ENCODE measurements at places on chromosomes 16 and 17.

DNA sequence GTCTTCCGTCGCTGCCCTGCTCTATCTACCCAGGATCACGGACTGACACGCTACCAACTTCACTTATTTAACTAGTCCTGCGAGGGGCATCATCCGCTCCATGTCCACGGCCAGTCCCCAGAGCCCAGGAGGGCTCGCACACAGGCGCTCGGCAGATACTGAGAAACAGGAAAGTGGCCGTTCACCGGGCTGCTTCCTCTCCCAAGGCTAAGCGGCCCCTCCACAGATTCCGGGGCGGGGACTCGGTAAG, 388 bp downstream of the OXLD1 start:
- no peak for DNase-seq

GRCh38 chr17:80277751-80278671, 17.4 kb downstream of the RNF213 start:
- no peak for DNase-seq

DNA sequence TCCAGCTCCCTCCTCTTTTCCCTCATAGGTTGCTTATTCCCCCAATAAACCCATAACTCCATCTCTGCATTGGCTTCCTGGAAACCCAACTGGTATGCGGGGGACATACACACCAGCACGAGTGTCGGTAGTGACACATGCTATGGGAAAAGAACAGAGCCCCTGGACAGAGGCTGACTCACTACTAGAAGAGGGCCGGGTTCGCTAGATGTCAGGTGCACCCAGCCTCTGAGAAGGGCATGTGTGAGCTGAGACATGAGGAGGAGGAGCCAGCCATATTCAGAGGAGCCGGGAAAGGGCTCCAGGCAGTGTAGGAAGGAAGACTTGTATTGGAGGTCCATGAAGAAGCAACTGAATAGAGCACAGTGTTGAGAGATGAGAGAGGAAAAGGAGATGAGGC, 241.1 kb downstream of the SOX9 start:
- DNase-seq = no peak

- no peak for DNase-seq
Measured at GRCh38 chr17:8668176-8668740, 37.7 kb upstream of the MYH10 start.

- DNase-seq = peak; percentile 82
Measured at GRCh38 chr16:3188925-3189825, 1.2 kb downstream of the OR1F1 start.

DNA sequence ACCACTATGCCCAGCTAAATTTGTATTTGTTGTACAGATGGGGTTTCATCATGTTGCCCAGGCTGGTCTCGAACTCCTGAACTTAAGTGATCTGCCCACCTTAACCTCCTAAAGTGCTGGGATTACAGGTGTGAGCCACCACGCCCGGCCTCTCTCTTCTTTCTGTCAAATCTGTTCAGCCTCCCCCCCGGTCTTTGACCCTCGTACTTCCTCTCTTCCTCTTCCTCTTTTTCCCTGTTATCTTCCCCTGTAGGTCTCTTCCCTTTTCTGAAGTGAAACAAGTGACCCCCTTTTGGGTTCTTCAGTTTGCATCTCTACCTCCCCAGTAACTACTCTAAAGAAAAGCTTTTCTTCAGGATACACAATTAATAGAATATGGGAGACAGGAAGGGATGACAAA, 31.7 kb upstream of the DHX40 start:
- no peak for DNase-seq

GRCh38 chr17:39562976-39563375, 44.7 kb downstream of the NEUROD2 start:
- DNase-seq = no peak

GRCh38 chr16:87836346-87836843, 32.9 kb downstream of the SLC7A5 start:
- DNase-seq = no peak

DNA sequence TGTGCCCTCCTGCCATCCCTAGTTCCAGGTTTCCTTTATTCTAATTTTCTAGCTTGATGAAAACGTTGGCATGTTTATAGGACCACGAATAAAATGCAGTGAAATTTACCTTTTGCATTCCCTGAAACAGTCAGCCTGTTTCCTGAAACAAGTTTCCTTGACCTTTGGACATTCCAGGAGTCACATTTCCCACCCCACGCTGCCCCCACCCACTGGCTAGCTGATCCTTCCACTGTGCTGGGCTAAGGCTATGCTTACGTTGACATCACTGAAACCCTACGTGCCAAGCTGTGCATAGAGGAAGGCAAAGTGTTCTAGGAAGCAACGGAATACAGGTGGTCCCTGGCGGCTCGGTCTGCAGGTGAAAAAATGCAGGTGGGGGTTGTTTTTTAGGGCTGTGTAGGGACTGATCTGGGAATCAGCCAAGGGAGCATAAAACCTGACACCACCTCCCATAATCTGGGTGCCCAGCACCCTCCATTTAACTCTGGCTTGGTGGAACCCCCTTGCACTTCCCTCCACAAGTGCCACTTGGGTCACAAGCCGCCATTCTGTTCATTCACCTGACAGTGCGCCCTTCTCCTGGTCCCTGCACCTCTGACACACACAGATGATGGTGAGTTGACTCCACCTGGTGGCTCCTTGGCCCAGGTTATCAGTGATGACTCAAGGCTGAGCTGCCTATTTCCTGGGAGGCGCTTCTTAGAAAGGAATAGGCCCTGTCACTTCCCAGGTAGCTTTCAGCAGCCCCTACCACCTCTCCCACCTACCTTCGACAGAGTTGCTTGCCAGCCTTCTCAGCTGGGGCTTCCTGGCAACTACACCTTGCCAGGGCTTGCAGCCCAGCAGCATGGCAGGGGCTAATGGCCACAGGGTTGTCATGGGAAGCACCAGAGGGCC, 83.7 kb downstream of the N4BP1 start:
- peak; percentile 12 for DNase-seq

- no peak for DNase-seq
Measured at GRCh38 chr16:60261425-60261824, 1527.3 kb upstream of the GOT2 start.

DNA sequence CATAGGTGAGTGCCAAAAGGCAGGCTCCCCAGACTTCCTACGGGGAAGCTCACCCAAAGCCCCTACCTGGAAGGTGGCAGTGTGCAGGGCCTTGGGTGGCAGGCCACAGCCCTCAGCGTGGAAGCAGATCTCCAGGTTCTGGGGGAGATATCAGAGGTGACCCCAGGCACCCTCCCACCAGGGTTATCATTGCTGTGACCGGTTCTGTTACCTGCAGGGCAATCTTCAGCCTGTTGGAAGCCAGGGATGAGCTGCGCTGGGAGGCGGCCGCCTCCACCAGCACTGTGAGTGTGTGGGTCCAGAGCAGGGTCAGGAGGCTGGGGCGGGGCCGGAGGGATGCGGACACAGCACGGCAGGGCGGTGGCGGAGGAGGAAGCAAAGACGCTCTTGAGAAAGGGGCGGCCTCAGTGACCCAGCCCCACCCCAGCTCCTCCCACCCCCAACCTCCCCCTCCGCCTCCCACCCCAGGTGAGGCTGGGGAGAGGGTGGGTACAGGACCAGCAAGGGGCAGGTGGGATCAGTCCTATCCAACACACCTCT, 13.1 kb downstream of the UNC13D start:
- DNase-seq = no peak

GRCh38 chr17:39597372-39598046, 10.2 kb downstream of the NEUROD2 start:
- no peak for DNase-seq

- DNase-seq = no peak
Measured at GRCh38 chr16:11916524-11917285, 949 bp upstream of the GSPT1 start.

DNA sequence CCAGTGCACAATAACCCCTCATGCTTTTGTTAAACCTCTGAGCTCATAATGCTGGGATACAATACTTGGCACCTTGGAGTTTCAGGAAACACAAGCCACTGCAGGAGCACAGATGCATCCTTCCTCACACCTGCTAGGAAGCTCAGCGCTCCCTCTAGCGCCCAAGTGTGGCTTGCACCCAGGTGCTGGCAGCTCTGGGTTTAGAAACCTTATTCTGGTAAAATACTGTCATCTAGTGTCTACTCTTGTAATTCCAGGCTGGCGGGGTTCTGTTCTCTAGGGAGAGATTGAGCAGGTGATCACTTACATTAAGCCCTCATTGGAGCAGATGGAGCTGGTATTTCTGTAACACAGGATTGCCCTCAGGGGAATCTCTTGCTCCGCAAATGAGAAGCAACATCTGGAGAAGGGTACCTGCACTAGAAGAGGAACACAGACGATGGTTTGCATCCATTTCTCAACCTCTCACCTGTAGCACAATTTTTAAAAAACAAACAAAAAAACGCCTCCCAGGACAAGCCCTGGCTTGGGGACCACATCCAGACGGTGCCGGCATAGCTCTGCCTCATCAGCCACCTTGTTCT, 1.5 kb downstream of the CCL1 start:
- DNase-seq = peak; percentile 84
